ENCODE measurements at places on chromosomes 6 and 20.

- no peak for DNase-seq
Measured at GRCh38 chr6:135137826-135138225, 43.3 kb upstream of the MYB start.

GRCh38 chr6:48016020-48016755 lies 94.8 kb downstream of the PTCHD4 start:
- no peak for DNase-seq

- DNase-seq, result no peak
Measured at GRCh38 chr6:44257753-44258324, 511 bp upstream of the SLC35B2 start.

GRCh38 chr20:51360451-51361201 lies 181.9 kb downstream of the NFATC2 start:
- DNase-seq, result no peak

- no peak for DNase-seq
Measured at GRCh38 chr6:11911538-11911937, 100.6 kb upstream of the HIVEP1 start.

DNA sequence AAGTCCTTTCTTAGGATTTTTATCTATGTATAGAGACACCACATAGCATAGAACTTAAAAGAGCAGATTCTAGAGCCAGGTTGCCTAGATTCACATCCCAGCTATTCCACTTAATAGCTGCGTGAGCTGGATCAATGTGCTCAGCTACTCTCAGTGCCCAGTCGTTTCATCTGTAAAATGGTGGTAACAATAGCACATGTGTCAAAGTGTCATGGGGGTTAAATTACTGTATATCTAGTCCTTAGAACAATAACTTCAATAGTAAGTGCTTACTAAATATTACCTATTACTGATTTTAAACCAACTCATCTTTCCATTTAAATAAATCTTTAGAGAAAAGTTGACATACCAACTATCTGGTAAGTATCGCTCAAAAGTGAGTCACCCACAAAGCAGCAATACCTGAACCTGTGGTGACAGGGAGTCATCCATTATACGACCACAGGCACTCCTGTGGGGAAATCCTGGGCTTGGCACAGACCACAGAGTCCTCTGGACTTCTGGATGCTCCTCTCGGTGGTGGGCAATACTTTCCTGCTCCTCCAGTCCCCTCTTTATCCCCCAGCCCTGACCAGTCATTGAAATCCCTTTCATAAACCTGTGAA lies 154.8 kb downstream of the PDSS2 start:
- DNase-seq, result no peak

DNA sequence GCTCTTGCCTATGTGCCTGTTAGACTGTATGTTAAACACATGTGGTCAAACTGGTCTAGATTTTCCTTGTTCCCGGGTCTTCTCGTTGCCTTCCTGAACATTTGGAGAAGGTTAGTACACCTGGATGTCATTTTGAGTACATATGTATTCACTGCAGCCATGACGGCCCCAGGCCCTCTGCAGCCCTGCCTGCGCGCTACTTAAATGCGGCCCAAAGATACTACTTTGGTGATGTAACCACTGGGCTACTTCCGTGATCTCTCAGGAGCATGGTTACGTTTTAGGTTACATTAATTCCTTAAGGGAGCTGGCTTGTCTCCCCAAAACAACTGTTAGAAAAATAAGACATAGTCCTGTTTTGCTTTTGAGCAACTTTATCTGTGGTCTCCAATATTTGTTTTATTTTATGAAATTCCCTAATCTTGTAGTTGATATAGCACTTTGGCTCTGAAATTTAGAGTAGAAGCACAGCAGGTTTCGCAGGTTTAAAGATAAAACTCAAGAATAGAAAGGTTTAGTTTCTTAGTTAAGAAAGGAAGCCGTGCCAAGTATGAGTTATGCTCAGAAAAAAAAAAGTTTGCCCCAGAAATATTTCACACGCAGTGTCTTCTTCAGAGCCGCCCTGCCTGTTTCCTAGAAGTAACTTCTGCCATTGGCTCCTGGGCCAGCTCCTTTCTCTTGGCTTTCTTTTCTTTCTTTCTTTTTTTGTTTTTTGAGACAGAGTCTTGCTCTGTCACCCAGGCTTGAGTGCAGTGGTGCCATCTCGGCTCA lies 38.1 kb downstream of the TIAM2 start:
- DNase-seq, result no peak

Measured in DMS153 (cell line).